ENCODE measurements at places on chromosomes 5 and 9. TPM values are rescaled to one million over a fixed set of nuclear protein-coding genes. Genes with fewer than 3 reads are reported as not detected.

MARCOL gene
- total RNA-seq, result not detected

CCL28 gene
- total RNA-seq, result 29.5 TPM

PKD2L2 gene
- not detected for total RNA-seq

CER1 gene
- total RNA-seq, result not detected

SPATA24 gene
- 3.8 TPM for total RNA-seq

PCDHA11 gene
- total RNA-seq, result not detected

ODF2 gene
- total RNA-seq, result 36.6 TPM

SMIM15 gene
- total RNA-seq, result 17.2 TPM

SLCO6A1 gene
- not detected for total RNA-seq

SMIM32 gene
- not detected for total RNA-seq

VCAN gene
- 2.5 TPM for total RNA-seq

FOXD4L4 gene
- total RNA-seq, result not detected

GBGT1 gene
- 6.8 TPM for total RNA-seq

PRRX2 gene
- total RNA-seq, result not detected

ZNF879 gene
- total RNA-seq, result 2.5 TPM

SPINK7 gene
- total RNA-seq, result not detected

NRG2 gene
- 3.9 TPM for total RNA-seq

Data from melanocyte of skin (primary cell).